ENCODE measurements at places on chromosomes 1 and 21.

GRCh38 chr1:103362348-103363007, 163.0 kb upstream of the RNPC3 start:
- no peak for DNase-seq

- no peak for DNase-seq
Measured at GRCh38 chr1:9730096-9730901, 78.8 kb downstream of the PIK3CD start.

DNA sequence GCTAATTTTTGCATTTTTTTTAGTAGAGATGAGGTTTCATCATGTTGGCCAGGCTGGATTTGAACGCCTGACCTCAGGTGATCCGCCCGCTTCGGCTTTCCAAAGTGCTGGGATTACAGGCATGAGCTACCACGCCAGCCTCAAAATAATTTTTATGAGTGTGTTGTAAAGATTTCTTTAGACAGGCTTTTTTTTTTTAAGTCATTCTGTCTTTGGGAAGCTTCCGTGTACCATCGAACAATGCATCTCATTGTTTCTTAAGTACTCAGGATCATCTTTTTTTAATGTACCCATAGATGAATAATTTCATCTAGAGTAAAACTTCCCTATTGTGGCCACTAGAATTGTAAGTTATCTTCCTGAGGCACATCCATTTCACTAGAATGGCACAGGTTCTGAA, 19.6 kb upstream of the SDC3 start:
- no peak for DNase-seq

DNA sequence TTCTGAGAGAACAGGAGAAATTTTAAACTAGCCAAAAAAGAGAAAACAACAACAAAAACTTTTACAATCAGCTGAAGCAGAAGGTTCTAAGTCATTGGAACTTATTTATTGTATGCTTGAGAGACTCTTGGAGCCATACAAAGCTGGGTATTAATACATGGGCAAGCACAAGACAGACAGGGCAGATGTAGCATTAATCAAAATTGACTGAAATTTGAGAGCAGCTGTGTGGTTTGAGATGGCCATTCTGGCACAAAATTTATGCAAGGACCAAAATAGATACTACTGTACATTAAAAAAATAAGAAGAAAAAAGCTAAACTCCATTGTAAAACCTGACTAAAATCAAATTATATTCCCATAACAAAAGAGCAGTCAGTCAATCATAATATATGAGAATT, 892.5 kb downstream of the PLA2G4A start:
- DNase-seq = no peak

- no peak for DNase-seq
Measured at GRCh38 chr1:54378874-54379554, 27.2 kb downstream of the SSBP3 start.

- no peak for DNase-seq
Measured at GRCh38 chr1:93579891-93580290, 101.7 kb downstream of the BCAR3 start.

GRCh38 chr1:20472860-20473711, 12.9 kb downstream of the CAMK2N1 start:
- DNase-seq = no peak

DNA sequence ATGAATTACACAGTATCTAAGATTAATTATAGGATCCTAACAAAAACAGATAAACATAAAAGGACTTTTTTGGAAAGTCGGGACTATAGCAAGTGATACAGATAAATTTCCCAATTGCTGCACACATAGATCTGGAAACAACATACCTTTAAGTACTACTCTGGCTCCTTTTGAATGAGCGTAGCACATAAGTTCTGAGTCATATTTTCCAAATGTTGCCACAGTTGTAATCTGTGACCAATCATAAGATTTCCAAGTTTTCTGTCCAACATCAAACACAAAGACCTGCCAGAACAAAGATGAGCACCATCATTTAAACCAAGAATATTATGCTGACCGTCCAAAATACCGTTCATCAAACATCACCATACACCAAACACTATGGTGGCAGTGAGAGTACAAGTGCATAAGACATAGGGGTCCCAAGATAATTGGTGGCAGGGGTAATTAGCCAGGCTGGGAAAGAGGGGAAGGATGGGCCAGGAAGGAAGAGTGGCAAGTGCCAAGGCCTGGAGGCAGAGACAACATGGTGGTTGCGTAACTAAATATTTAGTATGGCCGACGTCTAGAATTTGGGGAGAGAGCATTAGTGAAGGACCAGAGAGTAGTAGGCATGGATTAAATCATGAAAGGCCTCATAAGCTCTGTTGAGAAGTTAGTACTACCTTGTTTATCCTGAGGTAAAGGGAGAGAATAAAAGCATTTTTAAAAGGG, 3.6 kb downstream of the CTBS start:
- DNase-seq = no peak

- no peak for DNase-seq
Measured at GRCh38 chr21:34123609-34124008, 50.2 kb downstream of the MRPS6 start.

- no peak for DNase-seq
Measured at GRCh38 chr1:175138579-175138978, 54.0 kb downstream of the KIAA0040 start.

DNA sequence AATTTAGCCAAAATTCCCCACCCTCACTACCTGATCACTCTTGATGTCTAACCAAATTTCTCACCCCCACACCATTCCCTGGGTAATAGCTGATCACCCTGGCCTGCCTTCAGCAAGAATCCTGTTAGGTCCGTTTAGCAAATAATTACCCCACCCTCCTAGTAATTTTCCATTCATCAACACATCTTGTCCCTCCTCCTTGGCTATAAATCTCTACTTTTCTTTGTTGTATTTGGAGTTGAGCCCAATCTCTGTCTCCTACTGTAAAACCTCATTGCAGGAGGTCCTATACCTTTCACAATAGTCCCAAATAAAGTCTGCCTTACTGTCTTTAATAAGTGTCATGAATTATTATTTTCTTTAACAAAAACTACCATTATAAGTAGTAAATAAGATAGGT, 6.9 kb upstream of the PRKAA2 start:
- DNase-seq = no peak

DNA sequence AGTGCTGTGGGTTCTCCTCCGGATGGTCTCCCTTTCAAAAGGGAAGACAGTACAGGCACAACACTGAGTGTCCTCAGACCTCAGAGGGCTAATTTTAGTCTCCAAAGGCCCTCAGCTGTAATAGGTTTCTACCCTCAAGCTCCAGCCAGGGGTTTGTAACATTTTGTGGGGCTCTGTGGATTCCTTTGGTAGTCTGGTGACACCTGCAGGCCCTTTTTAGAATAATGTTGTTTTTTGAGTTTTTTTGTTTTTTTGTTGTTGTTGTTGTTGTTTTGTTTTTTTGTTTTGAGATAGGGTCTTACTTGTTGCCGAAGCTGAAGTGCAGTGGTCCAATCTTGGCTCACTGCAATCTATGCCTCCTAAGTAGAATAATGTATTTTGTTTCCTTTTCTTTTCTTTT, 15.0 kb upstream of the TMEM201 start:
- DNase-seq = no peak

DNA sequence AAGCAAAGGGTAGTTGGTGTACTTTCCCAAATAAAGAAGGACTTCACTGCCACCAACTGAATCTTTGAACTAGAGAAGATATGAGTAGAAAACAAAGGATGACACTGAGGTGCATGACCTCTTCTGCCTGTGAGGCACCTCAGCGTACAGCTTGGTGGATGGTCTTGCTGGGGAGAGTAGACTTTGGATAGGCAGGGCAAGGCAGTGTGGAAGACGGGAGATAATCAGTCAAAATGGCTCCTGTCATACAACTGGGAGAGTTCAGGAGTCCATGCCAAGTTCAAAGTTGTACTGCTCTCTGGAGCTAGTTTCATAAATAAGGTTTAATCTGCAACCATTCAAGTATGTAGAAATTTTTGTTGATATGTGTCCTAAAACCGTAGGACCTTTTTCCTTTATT, 143.4 kb downstream of the BARHL2 start:
- no peak for DNase-seq

DNA sequence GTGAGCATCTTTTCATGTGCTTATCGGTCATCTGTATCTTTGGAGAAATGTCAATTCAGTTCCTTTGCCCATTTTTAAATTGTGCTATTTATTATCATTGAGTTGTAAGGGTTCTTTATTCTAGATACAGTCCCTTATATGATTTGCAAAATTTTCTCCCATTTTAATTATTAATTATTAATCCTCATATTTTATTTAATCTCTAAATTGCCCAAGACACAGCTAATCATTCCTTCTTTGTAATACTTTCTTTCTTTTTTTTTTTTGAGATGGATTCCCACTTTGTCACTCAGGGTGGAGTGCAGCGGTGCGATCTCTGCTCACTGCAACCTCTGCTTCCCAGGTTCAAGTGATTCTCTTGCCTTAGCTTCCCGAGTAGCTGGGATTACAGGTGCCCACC, 13.1 kb upstream of the TENT5B start:
- DNase-seq = no peak

- no peak for DNase-seq
Measured at GRCh38 chr1:183887826-183888819, 83.2 kb downstream of the RGL1 start.

DNA sequence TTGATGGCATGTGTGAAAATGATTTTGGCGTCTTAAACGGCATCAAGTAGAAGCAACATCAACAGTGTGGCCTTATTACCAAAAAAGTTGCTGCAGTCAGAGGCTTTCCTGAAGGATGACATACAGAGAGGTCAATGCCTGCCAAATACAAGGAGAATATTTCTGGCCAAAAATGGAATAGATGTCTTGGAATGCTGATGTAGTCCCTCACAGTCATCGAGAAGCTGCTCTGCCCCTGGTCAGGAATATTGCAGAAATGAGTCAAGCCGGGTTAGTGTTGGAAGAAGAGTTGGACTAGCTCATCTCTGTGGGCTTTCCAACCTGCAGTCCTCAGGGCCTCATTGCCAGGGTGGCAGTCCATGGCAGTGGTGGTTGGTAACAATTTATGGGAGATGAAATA, 42.1 kb downstream of the NOS1AP start:
- no peak for DNase-seq
